ENCODE measurements at places on chromosomes 16 and 17.

- H3K27ac ChIP-seq, result peak overlapping the region; percentile 81
- no peak overlapping the region for H3K4me3 ChIP-seq
Measured at GRCh38 chr16:12323007-12323758, 346.6 kb downstream of the SNX29 start.

DNA sequence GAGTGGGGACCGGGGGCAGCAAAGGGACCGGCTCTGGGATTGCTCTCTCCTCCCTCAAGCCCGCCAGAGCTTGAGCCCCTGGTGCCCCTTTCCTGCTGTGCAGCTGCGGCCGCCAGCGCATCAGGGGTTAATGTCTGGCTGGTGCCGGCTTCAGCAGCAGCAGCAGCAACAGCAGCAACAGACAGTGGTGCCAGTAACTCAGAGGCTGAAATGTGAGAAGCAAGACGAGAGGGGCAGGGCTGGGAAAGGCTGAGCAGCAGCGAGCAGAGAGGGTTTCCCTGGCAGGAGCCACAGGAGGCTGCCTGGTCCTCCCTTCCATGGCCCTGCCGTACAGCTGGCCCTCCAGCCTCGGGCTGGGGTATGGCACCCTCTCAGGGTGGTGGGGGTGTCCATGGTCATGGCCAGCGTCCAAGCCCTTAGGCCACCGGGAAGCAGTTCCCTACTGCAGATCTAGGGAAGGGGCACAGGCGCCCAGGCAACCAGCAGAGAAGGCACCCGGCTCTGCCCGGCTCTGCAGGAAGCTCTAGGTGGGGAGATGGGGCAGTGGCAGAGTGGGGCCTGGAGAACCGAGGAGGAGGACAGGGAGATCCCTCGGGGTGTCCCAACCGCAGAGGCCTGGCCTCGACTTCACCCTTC lies 21.1 kb upstream of the TFAP4 start:
- H3K4me3 ChIP-seq, result no peak overlapping the region
- peaks cover 8% of the 10 kb centered on the region for H3K27me3 ChIP-seq
- no peak overlapping the region for H3K27ac ChIP-seq
- H3K4me1 ChIP-seq, result no peaks in the 10 kb centered on the region

GRCh38 chr17:81044764-81045589 lies 10.0 kb downstream of the BAIAP2 start:
- no peak for DNase-seq
- peaks cover 12% of the 10 kb centered on the region for H3K27me3 ChIP-seq
- H3K27ac ChIP-seq, result no peak overlapping the region
- peaks cover 6% of the 10 kb centered on the region for H3K4me1 ChIP-seq
- no peak overlapping the region for H3K4me3 ChIP-seq

DNA sequence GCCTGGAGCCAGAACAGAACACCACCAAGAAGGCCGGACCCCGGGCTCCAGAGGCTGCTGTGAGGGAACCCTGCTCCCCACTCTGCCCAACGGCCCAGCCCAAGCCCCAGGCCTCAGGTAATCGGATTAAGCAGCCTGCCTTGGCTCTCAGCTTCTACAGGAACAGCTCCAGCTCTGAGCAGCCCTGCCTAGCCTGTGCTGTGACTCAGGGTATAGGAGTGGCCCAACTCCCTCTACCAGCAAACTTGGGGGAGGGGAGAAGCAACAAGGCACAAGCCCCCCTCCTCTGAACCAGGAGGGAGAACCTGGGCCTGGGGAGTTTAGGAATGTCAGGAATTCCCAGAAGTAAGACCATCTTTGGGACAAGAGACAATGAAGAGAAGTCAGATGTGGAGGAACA lies 849 bp upstream of the SOX15 start:
- H3K27ac ChIP-seq, result no peak overlapping the region
- no peak overlapping the region for H3K4me3 ChIP-seq
- peaks cover 65% of the 10 kb centered on the region for H3K36me3 ChIP-seq
- H3K4me1 ChIP-seq, result peaks cover 3% of the 10 kb centered on the region

DNA sequence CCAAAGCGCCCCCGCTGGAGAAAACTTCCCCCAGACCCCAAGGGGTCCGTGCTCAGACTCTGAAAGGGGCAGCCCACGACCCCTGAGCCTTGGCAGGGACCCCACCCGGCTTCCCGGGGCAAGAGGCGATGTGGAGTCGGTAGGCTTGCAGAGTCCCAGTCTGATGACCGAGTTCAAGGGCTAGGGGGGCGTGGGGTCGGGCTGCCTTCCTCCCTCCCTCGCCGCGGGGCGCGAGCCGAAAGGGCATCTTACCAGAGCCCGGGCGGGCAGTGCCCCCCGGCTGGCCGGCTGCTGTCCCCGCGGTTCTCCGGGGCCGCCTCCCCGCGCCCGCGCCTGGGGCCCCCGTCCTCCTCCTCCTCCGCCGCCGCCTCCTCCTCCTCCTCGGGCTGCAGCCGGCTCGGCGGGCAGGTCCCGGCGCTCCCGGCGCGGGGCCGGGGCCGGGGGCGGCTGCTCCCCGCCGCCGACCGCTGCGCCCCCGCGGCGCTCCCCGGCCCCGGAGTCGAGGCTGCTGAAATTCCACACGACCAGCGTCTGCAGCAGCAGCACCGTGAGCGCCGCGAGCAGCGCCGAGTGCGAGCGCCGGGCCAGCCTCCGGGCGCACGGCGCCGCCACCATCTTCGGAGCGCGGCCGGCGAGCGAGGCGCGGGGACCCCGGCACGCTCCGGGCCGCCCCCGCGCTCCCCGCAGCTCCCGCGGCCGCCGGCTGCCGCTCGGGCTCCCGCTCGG lies 415 bp downstream of the XYLT1 start:
- DNase-seq, result peak; percentile 38
- peak overlapping the region; percentile 68 for H3K27ac ChIP-seq
- H3K4me1 ChIP-seq, result peaks cover 58% of the 10 kb centered on the region
- H3K4me3 ChIP-seq, result peak overlapping the region; percentile 83
- H3K27me3 ChIP-seq, result peaks cover 3% of the 10 kb centered on the region

DNA sequence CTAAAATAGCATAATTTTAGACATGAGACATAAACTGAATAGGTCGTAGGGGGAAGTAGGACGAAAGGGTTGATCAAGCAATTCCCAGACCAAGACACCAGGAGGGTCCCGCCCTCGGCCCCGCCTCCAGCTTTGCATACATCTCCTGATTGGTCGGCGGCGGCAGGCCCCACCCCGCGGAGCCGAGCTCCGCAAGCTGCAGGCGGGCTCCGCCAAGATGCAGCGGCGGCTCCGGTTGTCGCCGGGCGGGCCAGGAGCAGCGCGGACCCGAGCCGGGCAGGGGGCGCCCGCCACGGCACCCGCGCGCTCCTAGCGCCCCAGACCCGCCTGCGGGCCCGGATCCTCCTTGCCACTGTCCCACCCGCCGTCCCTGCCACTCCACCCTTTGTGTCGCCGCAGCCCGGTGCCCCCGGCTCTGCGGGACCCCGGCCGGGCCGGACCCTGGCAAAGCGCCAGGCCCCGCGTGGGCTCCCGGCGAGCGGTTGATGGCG lies at the start of gene CDR2L:
Gene CDR2L, plus strand, starts transcription at position 215 of the 491 bp plus-strand sequence. CDS start 412 bp downstream, outside the sequence.
- no peaks in the 10 kb centered on the region for H3K36me3 ChIP-seq
- peaks cover 4% of the 10 kb centered on the region for H3K27me3 ChIP-seq
- H3K4me3 ChIP-seq, result peak within 1 kb of the TSS; percentile 81
- peak; percentile 95 for DNase-seq

DNA sequence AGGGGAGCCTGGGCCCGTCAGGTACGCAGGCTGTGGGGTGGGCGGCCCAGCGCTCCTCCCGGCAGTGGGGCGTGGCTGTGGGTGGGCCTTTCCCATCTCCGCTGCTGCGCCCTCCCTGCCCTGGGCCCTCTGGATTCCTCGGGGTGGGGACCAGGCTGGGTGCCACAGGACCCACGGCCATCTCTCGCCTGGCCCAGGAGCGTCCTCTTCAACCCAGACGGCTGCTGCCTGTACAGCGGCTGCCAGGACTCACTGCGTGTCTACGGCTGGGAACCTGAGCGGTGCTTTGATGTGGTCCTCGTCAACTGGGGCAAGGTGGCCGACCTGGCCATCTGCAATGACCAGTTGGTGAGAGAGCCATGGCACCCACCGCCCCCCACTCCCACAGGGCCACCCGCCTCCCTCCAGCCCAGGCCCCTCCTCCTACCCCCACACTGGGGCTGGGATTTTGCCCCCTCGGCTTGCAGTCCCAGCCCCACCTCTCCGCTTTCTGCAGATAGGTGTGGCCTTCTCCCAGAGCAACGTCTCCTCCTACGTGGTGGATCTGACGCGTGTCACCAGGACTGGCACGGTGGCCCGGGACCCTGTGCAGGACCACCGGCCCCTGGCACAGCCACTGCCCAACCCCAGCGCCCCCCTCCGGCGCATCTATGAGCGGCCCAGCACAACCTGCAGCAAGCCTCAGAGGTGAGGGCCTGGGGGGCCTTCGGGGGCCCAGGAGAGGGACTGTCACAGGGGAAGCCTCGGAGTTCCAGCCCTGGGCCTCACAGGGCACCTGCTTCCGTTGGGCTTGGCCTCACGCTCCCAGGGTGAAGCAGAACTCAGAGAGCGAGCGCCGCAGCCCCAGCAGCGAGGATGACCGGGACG lies 17.2 kb downstream of the KATNB1 start:
- no peaks in the 10 kb centered on the region for H3K27me3 ChIP-seq
- H3K4me3 ChIP-seq, result no peak overlapping the region
- peaks cover 24% of the 10 kb centered on the region for H3K36me3 ChIP-seq
- no peak for DNase-seq

GRCh38 chr16:10988879-10989278 lies 44.5 kb downstream of the CLEC16A start:
- no peak for DNase-seq
- peaks cover 84% of the 10 kb centered on the region for H3K36me3 ChIP-seq
- H3K27ac ChIP-seq, result no peak overlapping the region
- no peak overlapping the region for H3K4me3 ChIP-seq
- peaks cover 51% of the 10 kb centered on the region for H3K4me1 ChIP-seq
- no peaks in the 10 kb centered on the region for H3K27me3 ChIP-seq

DNA sequence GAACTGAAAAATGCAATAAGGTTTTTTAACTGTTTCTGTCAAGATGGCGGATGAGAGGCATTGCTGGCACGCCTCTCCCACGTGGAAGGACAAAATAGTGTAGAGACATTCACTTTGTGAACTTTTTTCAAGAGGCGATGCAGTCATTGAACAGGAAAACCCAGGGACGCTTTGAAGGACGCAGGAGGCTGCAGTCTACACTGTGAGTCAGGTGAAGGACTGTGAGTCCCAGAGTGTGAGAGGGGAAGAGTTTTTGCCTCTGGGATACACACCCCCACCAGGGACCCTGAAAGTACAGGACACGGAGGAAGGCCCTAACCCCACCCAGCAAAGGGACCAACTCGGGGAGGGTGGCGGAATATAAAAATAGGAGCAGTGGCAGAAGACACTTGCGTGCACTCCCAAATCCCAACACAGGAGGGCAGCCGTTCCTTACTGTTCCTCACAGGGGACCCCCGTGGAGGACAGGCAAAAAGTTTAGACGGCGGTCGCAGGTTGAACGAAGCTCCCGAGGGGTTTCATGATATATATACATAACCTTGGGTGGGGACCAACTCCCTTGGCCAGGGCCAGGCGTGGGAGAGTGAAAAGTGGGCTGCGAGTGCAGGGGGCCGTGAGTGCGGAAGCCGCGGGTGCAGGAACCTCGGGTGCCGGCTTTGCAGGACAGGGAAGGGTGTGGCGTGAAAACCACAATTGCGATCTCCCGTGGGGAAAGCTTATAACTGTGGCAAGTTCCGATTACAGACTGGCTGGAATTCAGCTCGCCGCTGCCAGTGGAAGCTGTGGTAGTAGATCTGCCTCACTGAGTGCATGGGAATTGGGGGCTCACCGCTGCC lies 82.0 kb upstream of the ALOX12 start:
- H3K4me3 ChIP-seq, result peak overlapping the region; percentile 83
- no peak overlapping the region for H3K27ac ChIP-seq
- peaks cover 24% of the 10 kb centered on the region for H3K27me3 ChIP-seq
- no peaks in the 10 kb centered on the region for H3K36me3 ChIP-seq

DNA sequence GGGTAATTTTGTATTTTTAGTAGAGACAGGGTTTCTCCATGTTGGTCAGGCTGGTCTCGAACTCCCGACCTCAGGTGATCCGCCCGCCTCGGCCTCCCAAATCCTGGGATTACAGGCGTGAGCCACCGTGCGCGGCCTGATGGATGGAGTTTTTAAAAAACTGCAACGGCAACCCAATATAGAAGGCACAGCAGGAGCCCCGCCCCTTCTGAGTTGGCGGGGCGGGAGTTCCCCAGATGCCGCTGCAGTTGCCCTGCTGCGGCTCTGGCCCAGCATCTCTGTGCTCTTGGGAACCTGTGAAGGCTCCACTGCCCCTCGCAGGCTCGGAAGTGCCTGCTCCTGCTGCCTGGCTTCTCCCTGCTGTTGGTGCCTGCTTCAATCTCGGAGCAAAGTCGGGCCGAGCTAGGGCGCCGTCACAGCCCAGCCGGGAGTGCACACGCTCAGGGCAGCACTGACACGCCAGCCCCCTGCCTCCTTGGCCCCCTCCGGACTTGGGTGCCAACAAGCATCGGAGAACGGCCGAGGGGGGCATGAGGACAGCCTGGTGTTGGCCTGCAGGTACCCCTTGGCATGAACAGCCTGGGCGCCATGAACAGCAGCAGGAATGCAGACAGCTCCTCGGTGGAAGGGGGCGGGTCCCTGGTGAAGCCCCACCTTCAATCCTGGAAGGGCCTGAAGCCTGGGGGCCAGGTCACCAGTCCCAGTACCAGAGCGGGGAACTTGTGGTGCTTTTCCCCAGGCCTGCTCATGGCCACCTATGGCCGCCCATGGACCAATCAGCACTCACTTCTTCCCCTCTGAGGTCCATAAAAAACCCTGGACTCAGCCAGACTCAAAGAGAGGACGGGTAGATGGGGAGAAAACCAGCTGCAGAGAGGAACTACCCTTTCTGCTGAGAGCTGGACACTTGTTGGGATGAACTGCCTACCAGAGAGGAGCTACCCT lies 2.3 kb upstream of the NT5M start:
- no peak overlapping the region for H3K27ac ChIP-seq
- peaks cover 36% of the 10 kb centered on the region for H3K4me1 ChIP-seq
- peak overlapping the region; percentile 73 for H3K4me3 ChIP-seq
- no peaks in the 10 kb centered on the region for H3K27me3 ChIP-seq
- H3K36me3 ChIP-seq, result no peaks in the 10 kb centered on the region
- peak; percentile 36 for DNase-seq

DNA sequence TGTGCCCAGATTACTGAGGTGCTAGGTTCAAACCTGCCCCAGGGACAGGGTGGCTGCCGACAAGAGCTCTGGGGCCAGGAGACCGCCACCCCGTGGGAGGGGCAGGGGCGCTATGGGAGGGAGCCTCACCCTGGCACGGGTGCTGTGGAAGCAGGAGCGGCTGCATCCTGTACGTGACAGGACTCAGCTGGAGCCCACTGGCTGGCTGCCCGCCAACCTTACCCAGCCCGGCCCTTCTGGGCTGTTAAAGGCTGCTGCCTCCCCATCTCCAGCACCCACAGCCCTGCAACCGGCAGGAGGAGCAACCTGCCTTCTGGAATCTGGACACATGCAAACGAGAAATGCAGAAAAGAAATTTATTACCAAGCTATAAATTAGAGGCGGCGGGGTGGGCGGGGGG lies 11.2 kb downstream of the PAM16 start:
- peaks cover 15% of the 10 kb centered on the region for H3K36me3 ChIP-seq
- no peaks in the 10 kb centered on the region for H3K27me3 ChIP-seq
- H3K4me3 ChIP-seq, result no peak overlapping the region

Data from activated B cell treated with CpG ODN at 0.5 μM for 24 hours (primary cell).